ENCODE measurements at places on chromosomes 6 and 20.

- no peak for DNase-seq
Measured at GRCh38 chr6:68502946-68503345, 132.1 kb upstream of the ADGRB3 start.

DNA sequence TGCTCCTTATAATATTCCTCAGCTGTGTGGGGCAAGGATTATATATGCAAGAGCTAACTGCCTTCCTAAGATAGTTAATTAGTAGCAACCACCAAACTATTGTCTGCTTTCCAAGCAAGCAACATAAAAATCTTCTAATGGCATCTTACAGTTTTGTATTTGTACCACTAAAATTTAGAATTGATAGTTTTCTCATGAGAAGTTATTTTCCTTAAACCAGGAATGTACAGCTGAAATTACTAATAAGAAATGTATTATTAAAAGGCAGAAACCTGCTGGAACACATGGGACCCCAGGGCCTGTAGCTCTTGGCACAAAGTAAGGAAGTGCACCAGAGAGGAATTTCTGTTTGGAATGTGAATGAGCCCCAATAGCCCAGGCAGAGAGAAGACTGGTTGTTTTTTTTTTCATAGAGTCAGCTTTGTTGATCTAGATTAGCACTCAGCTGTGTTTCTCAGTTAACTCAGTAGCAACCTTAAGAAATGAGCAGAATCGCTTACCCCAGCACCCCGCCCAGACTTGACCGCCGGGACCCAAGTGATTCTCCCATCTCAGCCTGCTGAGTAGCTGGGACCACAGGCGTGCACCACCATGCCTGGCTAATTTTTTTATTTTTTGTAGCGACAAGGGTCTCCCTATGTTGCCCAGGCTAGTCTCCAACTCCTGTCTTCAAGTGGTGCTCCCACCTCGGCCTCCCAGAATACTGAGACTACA is 2.6 kb downstream of the MGME1 start:
- DNase-seq = no peak

DNA sequence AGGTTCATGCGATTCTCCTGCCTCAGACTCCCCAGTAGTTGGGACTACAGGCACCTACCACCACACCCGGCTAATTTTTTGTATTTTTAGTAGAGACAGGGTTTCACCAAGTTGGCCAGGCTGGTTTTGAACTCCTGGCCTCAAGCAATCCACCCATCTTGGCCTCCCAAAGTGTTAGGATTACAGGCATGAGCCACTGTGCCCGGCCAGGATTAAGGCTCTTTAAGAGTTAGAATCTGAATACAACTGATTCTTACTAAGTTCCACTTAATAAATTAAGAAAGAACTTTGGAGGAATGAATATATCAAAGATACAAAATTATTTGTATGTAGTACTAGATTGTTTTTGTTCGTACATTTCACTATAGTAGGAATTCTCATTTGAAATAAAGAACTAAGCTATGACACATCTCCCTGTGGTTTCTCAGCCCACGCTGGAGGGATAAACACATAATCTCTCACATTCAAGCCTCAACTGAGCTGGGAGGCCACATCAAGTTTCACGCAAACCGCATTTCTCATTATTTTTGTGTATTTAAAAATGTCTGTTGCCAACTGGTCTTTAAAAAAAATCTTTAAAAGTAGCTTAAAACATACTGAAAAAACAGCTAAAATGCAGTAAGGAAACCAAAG is 34.2 kb downstream of the DTNBP1 start:
- DNase-seq = no peak

GRCh38 chr6:13024616-13025015 is 303.7 kb downstream of the TBC1D7 start:
- no peak for DNase-seq

DNA sequence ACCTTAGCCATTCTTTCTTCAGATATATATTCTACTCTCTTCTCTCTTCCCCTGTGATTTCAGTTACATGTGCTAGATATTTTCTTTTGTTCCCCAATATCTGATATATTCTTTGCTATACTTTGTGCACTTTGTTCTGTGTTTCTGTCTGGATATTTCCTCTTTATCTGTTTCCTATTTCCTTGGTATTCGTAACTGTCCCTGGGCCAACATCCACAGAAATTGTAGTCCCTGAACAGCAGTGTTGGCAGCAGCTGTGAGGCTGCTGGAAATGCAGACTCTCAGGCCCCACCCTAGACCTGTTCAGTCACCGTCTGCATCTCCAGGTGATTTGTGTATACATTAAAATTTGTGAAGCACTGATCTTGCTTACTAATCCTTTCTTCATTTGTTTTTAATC is 522.9 kb upstream of the SOX4 start:
- no peak for DNase-seq

- DNase-seq = no peak
Measured at GRCh38 chr6:118285791-118286190, 262.3 kb upstream of the PLN start.

GRCh38 chr6:85275338-85275985 is 174.4 kb upstream of the NT5E start:
- no peak for DNase-seq

- DNase-seq = peak; percentile 46
Measured at GRCh38 chr6:82013561-82014530, 233.7 kb downstream of the IBTK start.

DNA sequence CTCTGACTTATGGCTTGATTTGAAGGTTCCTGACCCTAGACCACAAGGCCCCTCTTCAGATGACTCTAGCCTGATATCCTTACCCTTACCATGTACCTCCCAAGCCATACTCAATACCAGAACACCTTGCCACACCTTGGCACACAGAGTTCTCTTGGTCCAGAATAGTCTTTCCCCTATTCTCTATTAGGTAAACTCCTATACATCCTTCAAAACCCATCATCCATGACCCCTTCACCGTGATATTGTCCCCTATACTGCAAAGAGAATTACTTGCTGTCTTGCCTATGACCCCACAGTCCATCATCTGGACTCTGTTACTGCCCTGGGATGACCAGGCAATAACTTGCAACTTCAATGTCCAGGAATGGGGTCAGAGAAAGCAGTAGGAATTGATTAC is 31.8 kb upstream of the DSN1 start:
- DNase-seq = no peak

- DNase-seq = no peak
Measured at GRCh38 chr6:76866091-76866915, 597.0 kb downstream of the HTR1B start.

DNA sequence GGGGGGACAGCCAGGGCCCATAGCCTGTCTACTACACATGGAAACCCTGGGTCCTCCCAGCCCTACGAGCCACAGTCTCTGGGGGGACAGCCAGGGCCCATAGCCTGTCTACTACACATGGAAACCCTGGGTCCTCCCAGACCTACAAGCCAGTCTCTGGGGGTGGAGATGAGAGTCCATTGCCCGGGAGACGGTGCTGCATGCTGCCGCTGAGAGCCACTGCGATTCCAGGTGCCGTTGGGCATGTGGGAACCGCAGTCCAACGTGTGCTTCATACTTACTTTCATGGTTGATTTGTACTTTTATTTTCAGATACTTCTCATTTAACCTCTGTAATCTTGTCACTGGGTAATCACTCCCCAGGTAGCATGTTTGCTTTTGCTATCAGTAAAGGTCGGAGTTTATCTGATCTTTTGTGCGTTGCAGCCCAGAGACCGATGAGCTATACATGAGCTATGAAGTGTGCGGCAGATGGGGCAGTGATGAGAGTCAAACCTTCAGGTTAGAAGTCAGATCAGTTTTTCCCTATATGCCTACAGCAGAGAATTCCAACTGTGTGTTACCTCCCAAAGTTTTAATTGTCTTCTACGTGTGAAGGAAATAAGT is 58.2 kb downstream of the SMOC2 start:
- no peak for DNase-seq

DNA sequence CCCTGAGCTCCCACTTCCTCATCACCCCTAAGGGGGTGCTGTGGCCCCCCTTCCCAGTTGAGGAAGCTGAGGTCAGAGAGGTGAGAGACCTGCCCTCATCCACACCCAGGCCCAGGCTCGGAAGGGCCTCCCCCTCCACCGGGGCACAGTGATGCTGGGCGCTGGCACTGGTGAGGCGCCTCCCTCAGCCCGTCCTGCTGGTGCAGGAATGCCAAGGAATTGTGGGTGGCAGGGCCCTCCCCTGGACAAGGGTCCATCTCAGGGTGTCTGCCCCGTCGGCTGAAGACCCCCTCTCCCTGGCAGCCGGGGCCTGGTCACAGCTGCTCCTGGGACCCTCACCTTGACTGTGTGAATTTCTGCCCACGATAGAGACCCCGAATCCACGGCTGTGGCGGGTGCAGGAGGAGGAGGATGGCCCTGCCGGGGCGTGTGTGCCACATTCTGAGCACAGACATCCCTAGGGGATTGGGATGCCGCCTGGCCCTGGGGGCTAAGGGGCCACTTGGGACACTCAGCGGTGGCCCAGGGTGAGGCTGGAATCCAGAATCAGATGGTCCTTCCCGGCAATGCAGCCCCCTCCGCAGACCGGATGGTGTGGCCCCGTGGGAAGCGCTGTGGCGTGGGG is 70.2 kb upstream of the GATA5 start:
- DNase-seq = no peak

DNA sequence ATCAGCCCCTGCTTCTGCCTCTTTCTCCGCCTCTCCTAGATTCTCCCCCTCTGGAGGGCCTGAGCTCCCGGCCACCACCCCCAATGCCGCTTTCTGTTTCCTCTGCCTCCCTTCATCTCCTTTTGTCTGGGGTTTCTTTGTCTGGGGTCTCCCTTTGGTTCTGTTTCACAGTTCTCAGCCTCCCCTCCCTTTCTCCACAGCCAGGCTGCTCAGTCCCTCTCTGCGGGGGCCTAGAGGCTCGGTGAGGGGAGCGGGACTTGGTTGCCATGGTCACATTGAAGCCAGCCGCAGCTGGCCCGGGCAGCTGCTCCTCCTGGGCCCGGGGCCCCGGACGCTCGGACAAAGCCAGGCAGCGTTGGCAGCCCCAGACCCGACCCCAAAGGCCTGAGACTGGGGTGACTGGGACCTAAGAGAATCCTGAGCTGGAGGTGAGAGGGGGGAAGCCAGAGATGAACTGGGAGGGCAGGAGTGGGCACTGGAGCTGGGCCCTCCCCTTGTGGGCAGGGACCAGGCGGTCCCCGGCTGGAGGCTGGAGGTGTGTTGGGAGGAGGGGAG is 3.5 kb upstream of the DDR1 start:
- DNase-seq = no peak

DNA sequence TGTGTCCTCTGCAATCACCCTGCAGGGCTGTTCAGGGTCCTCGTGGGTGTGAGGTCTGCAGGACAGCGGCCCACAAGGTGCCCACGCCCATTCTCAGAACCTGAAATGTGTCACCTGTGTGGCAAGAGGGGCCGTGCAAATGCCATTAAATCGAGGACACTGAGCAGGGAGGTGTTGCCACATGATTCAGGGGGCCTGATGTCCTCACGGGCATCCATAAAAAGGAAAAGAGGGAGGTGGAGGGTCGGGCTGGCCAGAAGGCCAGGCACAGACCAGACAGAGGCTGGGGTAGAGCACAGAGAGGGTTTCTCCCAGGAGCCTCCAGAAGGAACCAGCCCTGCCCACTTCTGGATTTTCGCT is 239.6 kb downstream of the ERMARD start:
- no peak for DNase-seq

- DNase-seq = no peak
Measured at GRCh38 chr6:81731814-81732213, 20.7 kb downstream of the TENT5A start.

GRCh38 chr20:22489626-22490286 is 94.6 kb downstream of the FOXA2 start:
- no peak for DNase-seq

GRCh38 chr6:11292091-11292490 is 59.6 kb upstream of the NEDD9 start:
- no peak for DNase-seq

DNA sequence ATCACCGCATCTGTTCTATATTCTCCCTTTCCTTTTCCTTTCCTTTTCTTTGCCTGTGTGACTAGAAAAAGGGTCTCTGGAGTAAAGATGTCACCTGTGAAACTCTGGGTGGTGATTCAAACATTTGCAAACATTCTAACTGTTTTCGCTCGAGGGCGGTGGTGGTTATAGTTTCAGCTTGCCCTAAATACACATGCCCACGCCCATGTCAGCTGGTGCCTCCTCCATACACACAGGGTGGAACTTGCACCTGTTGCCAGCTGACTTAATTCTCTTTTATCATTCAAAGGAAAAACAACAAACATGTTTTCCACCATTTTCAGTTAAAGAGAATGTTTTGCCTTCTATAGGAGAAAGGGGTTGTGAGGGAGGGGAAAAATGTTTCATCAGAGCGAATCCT is 381.9 kb upstream of the ARID1B start:
- DNase-seq = no peak

- DNase-seq = no peak
Measured at GRCh38 chr6:113651120-113651519, 206.0 kb upstream of the MARCKS start.

DNA sequence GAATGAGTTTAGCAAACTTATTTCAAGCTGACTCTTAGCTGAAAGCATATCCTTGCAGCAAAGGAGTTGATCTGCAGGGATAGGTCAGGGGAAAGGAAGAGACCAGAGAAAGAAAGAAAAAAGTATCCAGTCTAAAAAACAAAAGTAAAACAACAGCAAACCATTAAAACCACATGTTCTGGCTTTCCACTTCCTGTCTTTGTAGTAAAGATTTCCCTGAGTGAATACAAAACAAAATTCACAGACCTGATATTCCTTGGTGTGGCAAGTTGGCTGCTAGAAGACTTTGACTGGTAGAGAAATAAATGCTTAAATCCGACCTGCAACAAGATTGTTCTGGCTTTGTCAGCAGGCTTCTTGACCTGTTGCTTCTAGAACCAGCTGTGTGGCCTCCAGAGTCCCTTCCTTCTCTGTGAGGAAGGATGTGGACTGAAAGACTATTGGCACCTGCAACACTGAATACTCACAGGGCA is 23.4 kb upstream of the MCM3 start:
- DNase-seq = no peak

- no peak for DNase-seq
Measured at GRCh38 chr20:13041574-13042457, 33.0 kb downstream of the SPTLC3 start.

GRCh38 chr6:12567682-12568081 is 148.9 kb upstream of the PHACTR1 start:
- DNase-seq = no peak

- DNase-seq = no peak
Measured at GRCh38 chr6:44224029-44224964, 902 bp downstream of the SLC29A1 start.

GRCh38 chr6:84866715-84867114 is 102.3 kb upstream of the TBX18 start:
- no peak for DNase-seq

DNA sequence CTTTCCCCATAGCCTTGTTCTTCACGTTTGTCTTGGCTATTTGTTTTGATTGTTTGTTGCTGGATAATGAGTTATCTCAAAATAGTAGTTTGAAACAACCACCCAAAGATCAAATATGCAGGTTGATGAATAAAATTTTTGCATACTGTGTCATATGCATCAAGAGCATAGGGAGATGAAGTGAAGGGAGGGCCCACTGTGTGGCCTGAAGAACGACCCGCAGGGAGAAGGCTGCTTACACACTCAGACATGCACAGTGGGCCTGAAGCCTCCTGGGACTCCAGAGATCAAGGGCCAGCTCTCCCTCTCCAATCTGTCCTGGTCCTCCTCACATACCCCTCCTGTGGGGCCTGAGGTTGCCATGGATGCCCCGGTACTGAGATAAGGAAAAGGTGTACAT is 16.2 kb upstream of the TREM2 start:
- no peak for DNase-seq

Data from RWPE1 (cell line).